ENCODE measurements at places on chromosomes 6 and 20. TPM values are rescaled to one million over a fixed set of nuclear protein-coding genes. Genes with fewer than 3 reads are reported as not detected.

Gene AVP
- total RNA-seq: not detected

- no peak for DNase-seq
Observed at GRCh38 chr6:151869345-151869744, 61.9 kb downstream of the ESR1 start.

Gene HLA-DQB2
- not detected for total RNA-seq

GRCh38 chr20:55009066-55009465, 533.7 kb downstream of the DOK5 start:
- DNase-seq: no peak

DNA sequence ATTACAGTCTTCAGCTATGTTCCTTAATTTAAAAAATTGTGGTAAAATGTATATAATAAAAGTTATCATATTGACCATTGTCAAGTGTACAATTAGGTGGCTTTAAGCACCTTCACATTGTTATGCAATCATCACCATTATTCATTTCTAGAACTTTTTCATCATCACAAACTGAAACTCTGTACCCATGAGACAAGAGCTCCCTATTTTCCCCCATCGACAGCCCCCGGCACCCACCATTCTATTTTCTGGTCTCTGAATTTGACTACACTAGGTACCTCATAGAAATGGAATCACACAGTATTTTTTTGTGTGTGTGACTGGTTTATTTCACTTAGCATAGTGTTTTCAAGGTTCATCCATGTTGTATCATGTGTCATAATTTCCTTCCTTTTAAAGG, 39.7 kb upstream of the FYN start:
- DNase-seq: no peak

Gene ASF1A
- total RNA-seq: 64.6 TPM

DNA sequence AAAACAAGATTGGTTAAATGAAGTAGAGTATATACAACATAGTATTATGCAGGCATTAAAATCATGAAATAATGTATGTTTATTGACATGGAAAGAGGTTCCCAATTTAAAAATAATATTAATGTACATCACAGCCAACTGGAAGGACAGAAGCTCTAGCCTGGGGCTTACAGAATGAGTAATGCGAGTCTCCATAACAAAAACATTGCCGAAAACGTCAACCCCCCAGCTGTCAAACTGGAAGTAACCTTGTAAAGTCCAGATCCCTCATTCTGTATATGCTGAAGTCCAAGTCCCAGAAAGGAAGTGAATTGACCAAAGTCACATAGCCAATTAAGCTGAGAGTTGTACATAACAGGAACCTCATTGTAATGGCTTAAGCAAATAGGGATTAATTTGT, 128.7 kb upstream of the ECI2 start:
- DNase-seq: no peak

Gene TRIM31
- total RNA-seq: not detected

GRCh38 chr6:161694995-161695394, 421.1 kb upstream of the AGPAT4 start:
- DNase-seq: no peak

GRCh38 chr20:48165401-48165685, 380.1 kb upstream of the SULF2 start:
- DNase-seq: no peak

DNA sequence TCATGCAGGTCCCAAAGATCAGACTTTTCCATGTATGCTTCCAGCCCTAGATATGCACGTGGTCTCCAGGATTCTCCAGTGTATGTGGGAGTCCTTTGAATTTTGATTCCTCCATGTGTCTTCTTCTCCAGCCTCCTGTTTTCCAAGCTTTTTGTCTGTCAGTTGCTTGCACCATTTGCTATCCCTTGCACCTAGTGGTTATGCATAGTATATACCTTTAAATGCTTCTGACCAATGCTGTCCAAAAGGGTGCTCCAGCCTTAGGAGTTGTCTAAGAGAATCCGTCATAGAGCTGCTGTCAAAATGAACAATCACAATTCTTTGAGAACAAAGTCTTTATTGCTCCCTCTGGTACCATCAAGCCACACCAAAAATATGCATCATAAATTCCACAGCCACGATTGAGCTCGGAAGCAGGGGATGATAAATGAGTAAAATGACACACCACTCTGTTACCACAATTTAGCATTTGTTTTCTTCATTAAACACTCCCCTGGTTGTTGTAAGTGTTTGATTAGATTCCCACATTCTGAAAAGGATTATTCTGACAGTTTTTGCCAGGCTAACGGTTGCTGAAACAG, 706.2 kb upstream of the GJE1 start:
- DNase-seq: no peak

Gene LY6G6F
- not detected for total RNA-seq

DNA sequence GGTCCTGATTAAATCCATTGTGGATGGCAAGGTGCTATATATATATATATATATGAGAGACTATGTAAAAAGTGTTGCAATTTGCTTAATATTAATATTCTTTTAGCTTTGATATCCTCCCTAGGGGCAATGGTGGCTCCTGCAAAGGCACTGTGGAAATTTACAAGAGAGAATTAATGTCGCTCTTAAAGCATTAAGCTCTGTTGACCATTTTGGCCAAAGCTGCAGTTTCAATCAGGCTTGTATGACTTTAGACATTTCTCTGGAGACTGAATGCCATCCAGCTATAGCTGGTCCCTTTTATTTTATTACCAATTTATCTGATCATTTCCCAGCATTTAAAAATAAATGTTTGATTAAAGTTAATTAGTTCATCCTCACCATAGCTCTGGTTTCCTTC, 155.3 kb downstream of the JARID2 start:
- DNase-seq: no peak

Gene SLC22A2
- not detected for total RNA-seq

Gene RPS21
- 2,157 TPM for total RNA-seq

Gene MLN
- not detected for total RNA-seq

GRCh38 chr6:110939429-110940200, 18.9 kb upstream of the GTF3C6 start:
- DNase-seq: no peak

Measured in activated naive CD8-positive, alpha-beta T cell treated with anti-CD3 and anti-CD28 coated beads, Interleukin-2, amount 10 ng/mL, durations not matched to agents 7 days and 5 days (primary cell).